T-cell (primary cell): ENCODE measurements at places on chromosomes 5 and 9. TPM values are rescaled to one million over a fixed set of nuclear protein-coding genes. Genes with fewer than 3 reads are reported as not detected.
A peak's percentile ranks its signal among the peaks of the same experiment; 100 is the strongest.

The PAEP gene
- not detected for total RNA-seq

The GABRP gene
- not detected for total RNA-seq

The KCNN2 gene
- not detected for total RNA-seq

The N4BP3 gene
- total RNA-seq = 7.7 TPM

The NOL6 gene
- total RNA-seq = 47.1 TPM

The PFN3 gene
- total RNA-seq = not detected

The TAL2 gene
- total RNA-seq = not detected

The FREM1 gene
- 0.26 TPM for total RNA-seq

The TMEM215 gene
- total RNA-seq = not detected

The F2RL1 gene
- 1.4 TPM for total RNA-seq

The PDZD2 gene
- 0.66 TPM for total RNA-seq

The IER5L gene
- 6.7 TPM for total RNA-seq

The TGFBI gene
- 2.5 TPM for total RNA-seq

- DNase-seq = no peak
These were observed 5.9 kb downstream of the SLC4A9 start for GRCh38 chr5:140365941-140366340.

GRCh38 chr5:52735139-52735538 is 52.6 kb upstream of the ITGA1 start:
- DNase-seq = no peak

- no peak for DNase-seq
These were observed 227.3 kb downstream of the MCTP1 start for GRCh38 chr5:95057615-95058014.

GRCh38 chr5:131634666-131634995 is 398 bp downstream of the RAPGEF6 start:
- peak; percentile 52 for DNase-seq

DNA sequence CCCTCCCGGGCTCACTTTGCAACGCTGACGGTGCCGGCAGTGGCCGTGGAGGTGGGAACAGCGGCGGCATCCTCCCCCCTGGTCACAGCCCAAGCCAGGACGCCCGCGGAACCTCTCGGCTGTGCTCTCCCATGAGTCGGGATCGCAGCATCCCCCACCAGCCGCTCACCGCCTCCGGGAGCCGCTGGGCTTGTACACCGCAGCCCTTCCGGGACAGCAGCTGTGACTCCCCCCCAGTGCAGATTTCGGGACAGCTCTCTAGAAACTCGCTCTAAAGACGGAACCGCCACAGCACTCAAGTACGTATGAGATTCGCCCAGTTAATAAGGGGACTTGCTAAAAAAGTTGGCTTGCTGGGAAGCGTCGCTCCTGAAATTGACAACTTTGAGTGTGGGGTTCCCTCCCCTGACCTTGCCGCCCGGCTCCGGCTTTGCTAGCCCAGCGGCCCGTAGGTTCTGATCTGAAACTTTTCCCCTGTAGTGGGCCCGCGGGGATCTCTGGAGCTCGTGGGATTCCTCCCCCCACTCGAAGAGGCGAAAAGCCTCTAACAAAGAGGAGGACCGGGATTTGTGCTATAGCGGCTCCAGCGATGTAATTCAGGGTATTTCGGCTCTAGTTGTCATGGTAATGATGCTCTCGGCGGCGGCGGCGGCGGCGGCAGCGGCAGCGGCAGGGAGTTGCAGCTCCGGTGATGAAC is 572 bp downstream of the NR4A3 start:
- DNase-seq = peak; percentile 66

DNA sequence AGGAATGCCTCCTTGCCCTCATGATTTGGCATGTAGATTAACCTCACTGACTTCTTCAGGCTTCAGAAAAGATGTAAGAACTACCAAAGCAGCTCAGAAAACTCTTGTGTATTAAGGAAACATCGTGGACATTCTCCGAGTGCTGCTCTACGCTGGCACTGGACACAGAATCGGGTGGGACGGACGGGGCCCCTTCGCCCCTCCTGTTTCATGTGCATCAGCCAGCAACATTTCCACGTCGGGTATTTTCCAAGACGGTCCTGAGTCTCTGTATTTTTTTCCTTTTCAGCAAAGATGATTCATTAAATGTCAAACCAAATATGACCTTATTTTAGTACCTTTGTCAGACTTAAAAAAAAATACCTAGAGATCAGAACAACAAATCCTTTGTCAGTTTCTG is 583.6 kb downstream of the CCDC171 start:
- no peak for DNase-seq

- DNase-seq = no peak
These were observed 244.7 kb downstream of the BNC2 start for GRCh38 chr9:16625811-16626210.

DNA sequence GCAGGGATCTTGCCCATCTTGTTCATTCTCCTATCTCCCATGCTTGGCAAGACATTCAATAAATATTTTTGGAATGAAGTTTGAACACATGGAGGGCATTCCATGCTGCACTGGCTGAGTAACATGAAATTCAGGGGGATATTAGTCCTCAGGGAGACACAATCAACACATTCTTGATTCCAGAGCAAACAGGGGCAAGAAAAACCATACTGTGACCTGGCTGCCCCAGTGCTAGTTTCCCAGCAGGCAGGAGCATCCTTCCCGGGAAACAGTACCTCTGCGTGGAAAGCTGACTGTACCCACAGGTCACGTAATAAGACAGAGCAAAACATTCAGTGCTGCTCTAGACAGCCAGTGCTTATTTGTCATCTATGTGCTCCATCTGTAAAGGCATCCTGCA is 66.3 kb upstream of the SPOCK1 start:
- no peak for DNase-seq

DNA sequence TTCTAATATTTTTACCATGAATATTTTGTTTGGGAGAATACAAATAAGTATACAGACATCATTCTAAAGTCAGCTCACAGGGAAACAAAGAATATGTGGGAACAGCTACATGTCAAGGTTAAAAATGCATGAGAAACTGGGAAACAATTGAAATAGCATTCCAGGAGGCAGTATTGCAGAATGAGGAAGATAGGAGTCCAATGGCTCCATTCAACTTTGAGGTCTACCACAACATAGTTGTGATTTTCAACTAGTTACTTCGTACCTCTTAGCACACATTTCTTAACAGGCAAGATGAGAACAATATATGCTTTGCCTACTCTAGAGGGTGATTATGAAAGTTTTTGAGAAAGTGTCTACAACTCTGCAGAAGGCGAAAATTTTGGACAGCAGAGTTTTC is 35.2 kb upstream of the CAST start:
- no peak for DNase-seq

GRCh38 chr9:92709240-92709639 is 39.3 kb upstream of the IPPK start:
- no peak for DNase-seq

GRCh38 chr5:24714746-24715145 is 70.0 kb upstream of the CDH10 start:
- no peak for DNase-seq

DNA sequence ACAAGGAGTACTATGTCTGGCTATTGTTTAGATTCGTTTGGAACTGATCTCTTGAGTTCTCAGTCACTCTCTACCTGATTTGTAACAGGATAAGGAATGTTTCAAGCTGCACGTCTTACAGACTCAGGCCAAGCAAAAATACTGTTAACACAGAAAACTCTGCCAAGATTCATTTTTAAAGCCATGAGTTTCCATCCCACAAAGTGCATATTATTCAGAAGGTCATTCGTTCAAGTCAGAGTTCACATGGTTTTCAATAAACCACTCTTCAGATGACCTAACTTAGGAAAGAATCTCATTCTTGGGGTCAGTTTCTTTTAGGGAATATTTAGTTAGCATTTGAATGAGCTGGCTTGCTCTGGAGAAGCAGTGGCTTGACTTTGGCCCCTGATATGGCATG is 49.3 kb downstream of the F2R start:
- DNase-seq = no peak

DNA sequence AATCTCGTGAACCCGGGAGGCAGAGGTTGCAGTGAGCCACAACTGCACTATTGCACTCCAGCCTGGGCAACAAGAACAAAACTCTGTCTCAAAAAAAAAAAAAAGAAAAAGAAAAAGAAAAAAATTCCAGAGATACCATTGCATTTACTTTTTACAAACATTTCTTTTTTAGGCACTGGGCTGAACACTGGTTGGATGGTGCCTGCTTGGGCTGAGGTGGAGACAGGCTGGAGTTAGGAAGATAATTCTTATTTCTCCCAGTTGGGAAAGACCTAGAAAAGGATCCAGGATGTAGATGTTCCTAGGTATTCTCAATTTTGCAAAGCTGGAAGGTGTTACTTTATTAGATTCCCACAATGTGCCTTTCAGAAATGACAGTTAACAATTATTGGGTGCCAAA is 49.9 kb upstream of the JMY start:
- no peak for DNase-seq

- DNase-seq = peak; percentile 19
These were observed 464 bp downstream of the CEMIP2 start for GRCh38 chr9:71767776-71768321.

GRCh38 chr9:132931178-132931735 is 13.2 kb downstream of the TSC1 start:
- no peak for DNase-seq

- DNase-seq = no peak
These were observed 159.3 kb downstream of the DMAC1 start for GRCh38 chr9:7640231-7640630.

GRCh38 chr9:93133681-93134014 is 403 bp downstream of the NINJ1 start:
- DNase-seq = peak; percentile 46

DNA sequence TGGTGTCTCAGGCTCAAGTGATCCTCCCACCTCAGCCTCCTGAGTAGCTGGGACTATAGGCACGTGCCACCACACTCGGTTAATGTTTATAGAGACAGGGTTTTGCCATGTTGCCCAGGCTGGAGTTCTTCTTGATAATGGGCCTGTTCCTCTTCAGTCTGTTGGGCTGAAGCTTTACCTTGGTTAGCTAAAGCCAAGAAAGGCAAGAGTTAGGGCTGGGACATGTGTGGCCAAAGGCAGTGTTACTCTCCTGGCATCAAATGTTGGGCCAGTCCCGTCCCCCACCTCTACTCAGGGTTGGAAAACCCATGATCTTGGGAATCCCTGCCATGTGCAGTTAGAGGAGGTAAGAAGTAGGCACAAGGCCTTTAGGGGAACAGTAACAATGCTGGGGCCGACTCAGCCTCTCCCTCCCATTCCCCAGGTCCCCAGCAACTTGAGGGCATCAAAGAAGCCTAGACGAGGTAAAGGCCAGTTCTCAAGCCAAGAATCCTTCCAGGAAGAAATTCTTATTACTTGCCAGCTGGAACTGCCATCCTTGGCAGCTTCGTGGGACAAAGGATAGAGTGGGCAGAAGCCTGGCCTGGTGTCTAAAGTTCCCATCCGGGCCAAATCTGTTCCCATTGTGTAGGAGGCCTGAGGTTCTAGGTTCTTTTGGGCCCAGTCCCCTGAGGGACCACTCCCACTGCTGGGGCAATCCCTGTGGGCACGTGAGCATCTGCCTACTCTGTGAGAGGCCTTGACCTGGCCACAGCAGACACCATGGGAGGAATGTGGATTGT is 4.5 kb downstream of the EGR1 start:
- DNase-seq = no peak
